ENCODE measurements at places on chromosomes 13 and 19. TPM values are rescaled to one million over a fixed set of nuclear protein-coding genes. Genes with fewer than 3 reads are reported as not detected.

HOMER3 gene
- 23.5 TPM for total RNA-seq

ZNF729 gene
- total RNA-seq: not detected

JAK3 gene
- 4.2 TPM for total RNA-seq

SYCN gene
- total RNA-seq: not detected

ICAM1 gene
- 3.5 TPM for total RNA-seq

S1PR4 gene
- 0.24 TPM for total RNA-seq

SLC25A41 gene
- total RNA-seq: not detected

MBD3L3 gene
- total RNA-seq: not detected

- no peak overlapping the region for H3K27ac ChIP-seq
- no peaks in the 10 kb centered on the region for H3K4me1 ChIP-seq
- DNase-seq: no peak
- H3K36me3 ChIP-seq: no peaks in the 10 kb centered on the region
- H3K27me3 ChIP-seq: no peaks in the 10 kb centered on the region
These were observed 124.2 kb downstream of the LMO7 start for GRCh38 chr13:75760131-75761021.

- H3K27ac ChIP-seq: no peak within 1 kb of the TSS
- H3K27me3 ChIP-seq: peaks cover 20% of the 10 kb centered on the region
- peak; percentile 84 for DNase-seq
- H3K4me1 ChIP-seq: peaks cover 14% of the 10 kb centered on the region
- peak within 1 kb of the TSS; percentile 85 for H3K4me3 ChIP-seq
These were observed at the start of gene SERP2 for GRCh38 chr13:44373601-44374347. SERP2 (plus strand) TSS chr13:44373824; CDS start chr13:44374026, 202 bp downstream.

DNA sequence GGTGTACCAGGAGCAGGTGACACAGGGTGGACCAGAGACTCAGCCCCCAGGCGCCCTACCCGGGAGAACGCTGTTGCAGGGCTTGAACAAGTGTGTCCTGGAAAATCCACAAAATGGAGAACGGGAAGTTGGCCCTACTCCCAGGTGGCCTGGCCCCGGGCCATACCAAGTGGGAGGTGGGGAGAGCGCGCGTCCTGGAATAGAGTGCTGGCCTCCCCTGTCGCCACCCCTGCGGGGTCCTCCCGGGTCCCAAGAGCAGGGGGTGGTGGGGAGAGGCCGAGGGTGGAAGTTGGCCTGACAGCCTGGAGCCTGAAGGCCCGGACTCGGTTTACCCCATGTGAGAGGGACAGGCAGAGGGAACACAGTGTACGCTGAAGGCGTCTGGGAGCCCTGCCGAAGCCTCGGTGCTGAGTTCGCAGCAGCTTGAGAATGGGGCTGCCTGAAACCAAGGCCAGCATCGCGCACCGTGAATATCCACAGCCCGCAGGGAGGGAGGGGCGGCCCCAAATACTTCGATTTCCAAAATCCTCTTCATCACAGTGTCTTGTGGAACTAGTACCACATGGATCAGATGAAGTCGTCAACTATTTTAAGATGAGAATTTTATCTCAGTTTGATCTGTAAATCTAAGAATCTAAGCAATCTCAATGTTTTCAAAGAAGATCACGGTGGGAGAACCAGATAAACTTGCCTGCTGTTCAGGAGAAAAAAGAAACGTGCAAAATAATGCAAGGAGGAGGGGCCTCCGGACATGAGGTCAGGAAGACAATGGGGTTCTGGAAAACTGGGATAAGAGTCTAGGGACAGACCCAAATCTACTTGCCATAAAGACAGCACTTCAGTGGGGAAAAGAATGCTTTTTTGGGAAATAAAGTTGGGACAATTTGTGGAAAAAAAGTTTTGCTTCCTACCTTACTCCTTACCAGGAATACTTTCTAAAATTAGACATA lies 10.4 kb upstream of the KLF16 start:
- peak overlapping the region; percentile 93 for H3K4me3 ChIP-seq
- 0 out of 2 replicates have a peak overlapping the region, but pooled peaks have one; percentile 5 for H3K27ac ChIP-seq
- H3K36me3 ChIP-seq: no peaks in the 10 kb centered on the region
- no peaks in the 10 kb centered on the region for H3K27me3 ChIP-seq
- H3K4me1 ChIP-seq: peaks cover 16% of the 10 kb centered on the region
- no peak for DNase-seq

DNA sequence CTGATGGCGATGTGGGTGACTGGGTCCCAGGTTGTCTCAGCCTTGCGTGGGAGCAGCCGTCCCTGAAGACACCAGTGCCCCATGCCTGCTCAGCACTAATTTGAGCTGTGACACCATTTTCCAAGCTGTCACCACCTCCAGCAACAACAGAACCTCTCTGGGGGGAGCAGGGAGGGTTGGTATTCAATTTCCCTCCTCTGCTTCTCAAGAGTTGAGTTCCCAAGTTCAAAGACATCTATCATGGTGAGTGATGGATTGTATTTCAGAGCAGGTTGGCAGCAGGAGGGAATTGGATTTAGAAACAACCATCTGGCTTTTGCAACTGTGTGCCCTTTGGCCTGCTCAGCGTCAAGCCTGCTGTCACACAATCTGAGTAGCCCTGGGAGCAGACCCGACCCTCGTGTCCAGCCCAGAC lies 46.9 kb upstream of the UQCRFS1 start:
- H3K4me3 ChIP-seq: no peak overlapping the region
- DNase-seq: no peak
- H3K27ac ChIP-seq: no peak overlapping the region

DNA sequence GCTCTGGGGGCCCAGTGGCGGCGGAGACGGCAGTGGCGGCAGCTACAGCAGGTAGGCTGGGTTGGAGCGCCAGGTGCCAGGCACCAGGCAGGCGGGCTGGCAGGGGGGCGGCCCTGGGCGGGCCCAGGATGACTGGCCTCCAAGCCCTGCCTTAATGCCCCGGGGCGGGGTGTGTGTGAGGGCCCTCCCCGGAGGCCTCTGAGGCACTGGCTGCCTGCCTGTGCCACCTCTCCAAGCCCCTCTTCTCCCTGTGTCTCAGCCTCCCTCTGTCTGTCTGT lies at the start of gene KLK11:
Gene KLK11, minus strand, starts transcription at position 63 of the 278 bp plus-strand sequence. CDS start 985 bp downstream, outside the sequence.
- no peak within 1 kb of the TSS for H3K4me3 ChIP-seq
- no peak for DNase-seq
- H3K4me1 ChIP-seq: peaks cover under 1% of the 10 kb centered on the region
- no peaks in the 10 kb centered on the region for H3K27me3 ChIP-seq
- H3K27ac ChIP-seq: no peak within 1 kb of the TSS

DNA sequence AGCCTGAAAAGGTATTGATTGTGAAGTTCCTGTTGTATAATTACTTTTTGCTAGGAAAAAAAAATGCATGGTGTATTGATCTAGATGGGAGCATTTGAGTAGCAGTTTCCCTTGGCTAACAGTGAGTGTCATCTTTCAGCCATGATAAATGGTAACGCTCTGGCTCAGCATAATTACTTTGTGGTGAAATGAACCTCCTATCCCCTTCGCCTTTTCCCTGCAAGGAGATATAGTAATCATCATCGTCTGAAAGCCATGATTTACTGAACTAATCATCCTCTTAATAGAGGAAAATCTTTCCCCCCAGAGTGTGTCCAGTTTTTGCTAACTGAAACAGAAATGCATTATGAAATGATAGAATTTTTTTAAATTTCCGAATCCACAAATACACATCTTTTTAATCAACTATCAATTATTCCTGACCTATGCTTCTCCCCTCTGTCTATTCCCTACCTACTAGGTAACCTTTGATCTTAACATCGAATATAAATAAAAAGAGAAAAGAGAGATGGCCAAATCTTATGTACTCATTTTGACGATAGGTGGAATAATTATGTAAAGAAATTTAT lies 88.7 kb downstream of the MAB21L1 start:
- DNase-seq: no peak
- H3K27ac ChIP-seq: no peak overlapping the region
- H3K4me3 ChIP-seq: no peak overlapping the region
- H3K36me3 ChIP-seq: no peaks in the 10 kb centered on the region
- H3K27me3 ChIP-seq: no peaks in the 10 kb centered on the region
- H3K4me1 ChIP-seq: peaks cover 5% of the 10 kb centered on the region

GRCh38 chr13:19794631-19795030 lies 11.9 kb upstream of the PSPC1 start:
- DNase-seq: peak; percentile 91
- 0 out of 2 replicates have a peak, but pooled peaks cover 7% of the 10 kb centered on the region for H3K4me1 ChIP-seq
- H3K27ac ChIP-seq: peak overlapping the region; percentile 57
- no peaks in the 10 kb centered on the region for H3K36me3 ChIP-seq
- no peak overlapping the region for H3K4me3 ChIP-seq

DNA sequence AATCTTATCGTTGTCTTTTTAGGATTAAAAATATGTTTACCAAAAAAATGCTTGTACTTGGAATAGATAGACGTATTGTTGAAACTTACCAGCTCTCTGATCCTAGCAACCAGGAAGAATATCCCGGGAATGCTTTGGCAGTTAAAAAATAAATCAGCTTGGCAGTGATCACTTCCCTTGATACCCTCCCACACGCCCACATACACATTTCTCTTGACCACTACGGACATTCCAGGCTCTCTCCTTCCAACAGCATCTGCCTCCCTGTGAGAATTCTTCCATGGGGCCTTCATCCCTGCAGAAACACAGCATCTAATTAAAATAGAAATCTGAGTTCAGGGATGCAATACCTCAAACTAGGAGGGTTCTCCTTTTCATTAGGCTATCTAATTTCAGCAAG lies 57.9 kb downstream of the THSD1 start:
- DNase-seq: no peak
- no peaks in the 10 kb centered on the region for H3K27me3 ChIP-seq
- no peaks in the 10 kb centered on the region for H3K4me1 ChIP-seq
- H3K4me3 ChIP-seq: no peak overlapping the region

- no peak for DNase-seq
- H3K27me3 ChIP-seq: no peaks in the 10 kb centered on the region
- H3K36me3 ChIP-seq: no peaks in the 10 kb centered on the region
- no peak overlapping the region for H3K4me3 ChIP-seq
- no peak overlapping the region for H3K27ac ChIP-seq
These were observed 26.2 kb downstream of the CSNK1G2 start for GRCh38 chr19:1967087-1967608.

- H3K27ac ChIP-seq: peak overlapping the region; percentile 98
- H3K4me3 ChIP-seq: peak overlapping the region; percentile 70
- H3K36me3 ChIP-seq: peaks cover 6% of the 10 kb centered on the region
- DNase-seq: peak; percentile 50
- peaks cover 22% of the 10 kb centered on the region for H3K4me1 ChIP-seq
These were observed 1.2 kb upstream of the ZNF574 start for GRCh38 chr19:42074513-42075363.

DNA sequence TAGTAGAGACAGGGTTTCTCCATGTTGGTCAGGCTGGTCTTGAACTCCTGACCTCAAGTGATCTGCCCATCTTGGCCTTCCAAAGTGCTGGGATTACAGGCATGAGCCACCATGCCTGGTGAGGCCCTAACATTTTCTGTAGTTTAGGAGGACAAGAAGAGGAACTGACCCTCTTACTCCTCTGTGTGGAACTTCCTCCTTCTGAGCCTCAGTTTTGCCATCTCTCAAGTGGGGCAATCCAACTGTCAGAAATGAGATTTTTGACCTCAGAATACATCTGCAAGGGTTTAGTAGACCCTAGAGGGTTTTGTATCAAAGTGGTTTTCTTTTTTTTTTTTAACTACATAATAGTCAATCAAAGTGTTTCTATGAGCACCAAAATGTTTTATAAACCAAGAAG lies 2.4 kb downstream of the DKKL1 start:
- H3K27ac ChIP-seq: no peak overlapping the region
- no peaks in the 10 kb centered on the region for H3K27me3 ChIP-seq
- no peak for DNase-seq
- no peaks in the 10 kb centered on the region for H3K4me1 ChIP-seq
- H3K36me3 ChIP-seq: no peaks in the 10 kb centered on the region

DNA sequence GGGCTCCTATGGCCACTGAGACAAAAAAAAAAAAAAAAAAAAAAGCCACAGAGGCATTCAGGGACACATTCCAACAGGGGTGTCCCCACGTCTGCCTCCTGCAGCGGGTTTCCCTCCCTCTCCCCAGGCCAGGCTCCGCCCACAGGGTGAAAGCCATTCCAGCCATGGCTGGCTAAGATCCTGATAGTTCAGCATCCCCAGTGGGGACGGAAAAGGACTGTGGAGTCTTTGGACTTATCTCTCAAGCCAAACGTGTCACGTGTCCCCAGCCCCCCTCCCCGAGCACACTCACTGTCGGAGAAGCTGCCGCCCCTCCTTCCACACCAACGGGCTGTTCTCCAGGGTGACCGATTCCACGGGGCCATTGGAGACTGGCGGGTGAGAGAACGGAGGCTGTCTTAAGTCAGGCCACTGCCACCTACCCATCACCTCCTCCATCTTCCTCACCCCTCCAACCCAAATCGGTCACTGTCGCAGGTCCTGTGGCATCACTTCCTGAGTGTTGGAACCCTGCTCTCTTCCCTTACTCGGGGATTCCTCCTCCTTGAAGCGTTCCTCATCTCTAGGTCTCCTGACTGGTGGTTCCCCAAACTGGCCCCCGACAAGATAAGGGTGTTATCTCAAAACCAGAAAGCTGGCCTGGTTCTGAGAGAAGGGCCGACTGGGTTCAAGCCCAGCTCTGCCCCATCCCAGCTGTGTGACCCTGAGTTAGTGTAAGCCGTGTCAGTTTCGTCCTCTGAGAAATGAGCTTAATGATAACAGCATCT lies 9.1 kb upstream of the FKRP start:
- H3K27ac ChIP-seq: 0 out of 2 replicates have a peak overlapping the region, but pooled peaks have one; percentile 32
- no peak for DNase-seq
- no peak overlapping the region for H3K4me3 ChIP-seq

DNA sequence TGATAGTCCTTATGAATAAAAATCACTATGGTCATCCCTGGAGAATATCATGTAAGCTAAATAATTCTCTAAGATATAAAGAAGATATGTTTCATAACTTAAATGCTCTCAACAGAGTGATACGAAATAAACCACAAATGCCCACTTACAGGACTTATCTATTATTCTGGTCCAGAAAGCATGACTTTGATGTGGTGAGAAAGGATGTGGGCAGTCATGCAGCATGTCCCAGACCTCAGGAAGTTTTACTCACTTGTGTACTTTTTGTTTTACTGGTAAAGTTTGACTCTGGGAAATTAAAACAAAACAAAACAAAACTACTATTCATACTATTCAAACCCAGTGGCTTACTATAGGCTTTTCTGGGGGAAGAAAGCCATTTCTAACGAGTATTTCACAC lies 483.2 kb upstream of the SLITRK6 start:
- no peaks in the 10 kb centered on the region for H3K4me1 ChIP-seq
- no peak overlapping the region for H3K27ac ChIP-seq
- H3K27me3 ChIP-seq: no peaks in the 10 kb centered on the region
- H3K4me3 ChIP-seq: no peak overlapping the region
- no peaks in the 10 kb centered on the region for H3K36me3 ChIP-seq
- no peak for DNase-seq

- H3K27me3 ChIP-seq: no peaks in the 10 kb centered on the region
- H3K36me3 ChIP-seq: no peaks in the 10 kb centered on the region
- H3K27ac ChIP-seq: no peak overlapping the region
- DNase-seq: no peak
- no peaks in the 10 kb centered on the region for H3K4me1 ChIP-seq
- H3K4me3 ChIP-seq: no peak overlapping the region
These were observed 169.5 kb upstream of the UFM1 start for GRCh38 chr13:38180126-38180525.

- no peaks in the 10 kb centered on the region for H3K27me3 ChIP-seq
- no peak for DNase-seq
- H3K4me1 ChIP-seq: peaks cover 20% of the 10 kb centered on the region
- H3K4me3 ChIP-seq: no peak overlapping the region
- H3K36me3 ChIP-seq: peaks cover 5% of the 10 kb centered on the region
These were observed 1028.0 kb downstream of the UQCRFS1 start for GRCh38 chr19:28184997-28185396.

- H3K27ac ChIP-seq: no peak overlapping the region
- no peak overlapping the region for H3K4me3 ChIP-seq
- no peaks in the 10 kb centered on the region for H3K36me3 ChIP-seq
- peaks cover 28% of the 10 kb centered on the region for H3K4me1 ChIP-seq
- H3K27me3 ChIP-seq: no peaks in the 10 kb centered on the region
These were observed 111.6 kb downstream of the RNF17 start for GRCh38 chr13:24875566-24875965.
